ENCODE measurements at places on chromosomes 1 and 21. TPM values are rescaled to one million over a fixed set of nuclear protein-coding genes. Genes with fewer than 3 reads are reported as not detected.

GRCh38 chr1:113276507-113276906 is 113.8 kb upstream of the MAGI3 start:
- no peak for DNase-seq

- DNase-seq = no peak
Observed at GRCh38 chr1:216843409-216843808, 120.2 kb upstream of the ESRRG start.

- no peak for DNase-seq
Observed at GRCh38 chr1:52554267-52554640, 1.4 kb upstream of the TUT4 start.

- DNase-seq = no peak
Observed at GRCh38 chr1:241503444-241503843, 16.1 kb downstream of the FH start.

DNA sequence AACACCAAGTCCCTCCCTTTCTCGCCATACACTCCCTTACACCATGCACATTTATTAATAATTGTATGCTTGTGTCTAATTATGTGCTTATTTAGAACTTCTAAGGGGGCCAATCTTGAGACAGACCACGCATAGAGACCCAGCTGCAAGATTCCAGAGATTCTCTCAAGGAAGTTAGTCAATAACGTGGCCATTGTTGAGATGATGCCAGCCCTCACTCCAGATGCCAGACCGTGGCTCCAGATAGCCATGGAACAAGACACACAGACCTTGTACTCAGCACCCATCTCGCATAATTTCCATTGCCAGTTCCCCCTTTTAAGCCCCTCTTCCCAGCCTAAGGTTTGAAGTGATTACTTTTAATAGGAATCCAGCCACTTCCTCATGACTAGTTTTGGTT is 62.4 kb downstream of the DIRAS3 start:
- DNase-seq = no peak

GRCh38 chr1:227728059-227728891 is 6.8 kb downstream of the JMJD4 start:
- DNase-seq = peak; percentile 76

DNA sequence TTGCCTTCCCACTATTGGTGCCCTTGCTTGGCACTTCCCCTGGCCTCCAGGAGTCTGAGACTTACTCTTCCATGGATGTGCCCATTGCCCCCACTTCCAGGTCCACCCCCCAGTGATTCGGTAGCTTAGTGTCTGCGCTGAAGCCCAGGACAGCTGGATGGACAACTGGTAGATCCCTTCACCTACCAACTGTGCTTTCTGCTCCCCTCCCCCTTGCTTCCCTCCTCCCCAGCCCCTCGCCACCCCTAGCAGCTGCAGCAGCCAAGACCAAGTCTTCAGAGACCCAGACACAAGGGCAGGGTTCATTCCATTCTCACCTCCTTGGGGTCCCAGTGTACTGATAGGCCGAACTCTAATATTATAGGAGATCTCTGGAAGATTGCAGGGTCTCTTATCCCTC is 6.9 kb downstream of the LMNA start:
- DNase-seq = no peak

GRCh38 chr1:244280201-244280600 is 171.5 kb downstream of the ADSS2 start:
- no peak for DNase-seq

DNA sequence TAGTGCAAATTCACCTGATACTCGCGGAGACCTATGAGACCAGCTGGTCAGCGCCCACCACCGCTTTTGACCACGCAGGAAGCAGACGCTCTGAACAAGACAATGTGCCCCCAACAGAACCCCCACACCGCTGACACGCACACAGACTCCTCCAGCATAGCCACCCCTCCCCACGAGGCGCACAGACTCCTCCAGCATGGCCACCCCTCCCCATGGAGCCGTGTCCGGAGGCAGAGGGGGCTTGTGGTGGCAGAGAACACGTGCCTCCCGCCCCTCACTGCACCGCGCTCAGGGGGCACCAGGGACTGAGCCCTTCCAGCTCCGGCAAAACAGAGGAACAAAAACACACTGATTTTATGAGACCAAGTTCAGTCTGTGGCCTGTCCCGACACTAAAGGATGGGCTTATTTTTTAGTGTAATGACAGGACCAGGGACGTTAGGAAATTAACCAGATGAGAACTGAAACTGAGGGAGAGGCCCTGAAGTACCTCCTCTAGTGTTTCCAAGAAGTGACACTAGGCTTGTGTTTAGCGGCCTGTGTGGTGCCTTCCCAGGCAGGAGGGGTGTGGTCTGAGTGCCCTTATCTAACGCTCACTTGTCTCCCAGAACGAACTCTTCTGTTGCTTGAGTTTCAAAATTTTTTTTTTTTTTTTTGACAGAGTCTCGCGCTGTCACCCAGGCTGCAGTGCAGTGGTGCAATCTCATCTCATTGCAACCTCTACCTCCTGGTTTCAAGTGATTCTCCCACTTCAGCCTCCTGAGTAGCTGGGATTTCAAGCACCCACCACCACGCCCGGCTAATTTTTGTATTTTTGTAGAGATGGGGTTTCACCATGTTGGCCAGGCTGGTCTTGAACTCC is 10.0 kb upstream of the AGPAT3 start:
- no peak for DNase-seq

DNA sequence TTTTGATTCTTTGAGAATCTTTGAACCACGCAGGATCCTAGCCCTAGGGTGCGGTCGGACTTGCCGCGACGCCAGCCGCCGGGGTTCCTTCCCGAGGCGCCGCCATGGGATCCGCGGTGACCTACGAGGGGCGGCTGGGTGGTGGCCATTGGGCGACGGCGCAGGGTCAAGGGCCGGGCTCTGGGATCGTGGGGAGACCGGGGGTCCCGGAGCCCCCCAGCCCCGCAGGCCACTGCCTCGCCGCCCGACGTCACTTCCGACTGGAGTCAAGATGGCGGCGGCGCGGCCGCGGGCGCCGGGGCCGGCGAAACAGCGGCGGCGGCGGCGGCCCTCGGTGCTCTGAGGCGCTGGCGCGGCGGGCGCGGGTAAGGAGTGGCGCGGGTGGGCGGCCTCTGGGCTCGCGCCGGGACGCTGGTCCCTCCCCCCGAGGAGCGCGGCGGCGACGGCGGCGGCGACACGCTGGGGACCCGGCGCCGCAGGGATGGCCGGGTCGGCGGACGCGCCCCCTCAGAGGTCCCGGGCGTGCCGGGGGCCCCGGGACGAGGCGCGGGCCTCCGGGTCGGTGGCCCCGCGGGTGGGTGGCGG is at the start of gene PRDM2:
Gene PRDM2 (plus strand): TSS at position 253 of the 585 bp plus-strand sequence. CDS start 15,418 bp downstream, outside the sequence.
- DNase-seq = peak; percentile 64

DNA sequence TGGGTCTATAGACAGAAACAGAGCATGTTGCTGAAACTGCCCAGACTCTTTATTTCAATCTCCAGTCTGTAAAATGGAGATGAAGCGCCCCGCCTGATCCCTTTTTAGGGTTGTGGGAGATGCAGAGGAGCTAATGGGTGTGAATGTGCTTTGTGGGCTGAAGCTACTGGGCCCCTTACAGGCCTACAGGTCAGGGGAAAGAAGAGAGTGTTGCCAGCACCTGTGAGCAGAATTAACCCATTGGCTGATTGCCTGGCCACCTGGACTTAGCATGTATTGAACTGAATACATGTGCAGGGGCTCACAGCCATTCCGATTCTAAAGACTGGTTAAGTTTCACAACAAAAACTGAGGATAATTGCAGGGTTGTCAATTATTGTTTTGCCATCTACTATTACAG is 13.9 kb upstream of the ATF3 start:
- no peak for DNase-seq

DNA sequence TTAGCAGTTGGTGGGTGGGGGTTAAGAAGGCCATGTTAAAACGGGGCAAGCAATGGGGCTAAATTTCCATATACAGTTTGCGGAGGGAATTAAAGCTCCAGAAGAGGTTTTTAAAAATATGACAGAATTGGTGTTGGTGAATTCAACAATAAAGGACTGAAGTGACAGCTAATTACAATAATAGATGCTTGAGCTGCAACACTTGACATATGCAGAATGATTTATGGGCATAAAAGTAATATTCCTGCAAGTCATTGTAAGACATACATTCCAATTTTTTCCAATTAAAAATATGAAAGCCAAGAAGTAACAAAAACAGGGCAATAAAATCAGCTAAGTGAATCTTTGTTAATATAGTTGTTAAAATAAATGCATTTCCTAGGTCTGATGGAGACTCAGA is 202.2 kb upstream of the MAP1LC3C start:
- DNase-seq = no peak

DNA sequence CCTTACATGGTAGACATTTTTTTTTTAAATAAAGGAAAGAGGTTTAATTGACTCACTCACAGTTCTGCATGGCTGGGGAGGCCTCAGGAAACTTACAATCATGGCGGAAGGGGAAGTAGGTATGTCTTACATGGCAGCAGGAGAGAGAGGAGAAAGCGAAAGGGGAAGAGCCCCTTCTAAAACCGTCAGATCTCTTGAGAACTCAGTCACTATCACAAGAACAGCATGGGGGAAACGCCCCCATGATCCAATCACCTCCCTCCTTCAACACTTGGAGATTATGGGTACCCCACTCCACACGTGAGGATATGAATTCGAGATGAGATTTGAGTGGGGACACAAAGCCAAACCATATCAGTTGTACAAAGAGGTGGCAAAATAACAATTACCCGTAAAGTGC is 301.7 kb downstream of the GRIK1 start:
- DNase-seq = no peak

DNA sequence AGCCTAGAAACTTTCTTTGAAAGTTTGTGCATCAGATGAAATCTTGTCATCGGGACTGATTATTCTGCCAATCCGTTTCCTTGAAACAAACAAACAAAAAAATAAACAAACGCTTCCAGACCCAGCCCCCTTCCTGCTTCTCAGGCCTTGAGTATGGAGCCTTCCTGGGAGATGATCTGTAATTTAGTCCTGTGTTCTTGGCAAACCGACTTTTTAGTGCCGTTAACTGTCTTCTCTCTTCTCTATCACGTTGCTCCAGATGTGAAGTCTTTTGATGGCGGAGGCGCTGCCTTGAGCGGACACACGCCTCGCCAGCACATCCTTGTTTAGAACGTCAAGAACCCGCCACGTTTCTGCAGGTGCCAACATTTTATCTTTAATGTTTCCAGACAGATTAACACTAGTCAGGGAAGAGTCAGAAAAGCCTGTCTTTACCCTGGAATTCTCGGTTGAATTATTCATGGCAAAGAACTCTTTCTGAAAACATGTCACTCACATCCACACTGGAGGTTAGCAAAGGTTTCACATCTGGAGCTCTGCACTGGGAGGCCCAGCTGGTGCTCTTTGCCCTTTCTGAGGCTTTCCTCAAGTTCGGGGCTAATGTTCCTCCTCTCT is 265.7 kb upstream of the C1orf174 start:
- DNase-seq = no peak

DNA sequence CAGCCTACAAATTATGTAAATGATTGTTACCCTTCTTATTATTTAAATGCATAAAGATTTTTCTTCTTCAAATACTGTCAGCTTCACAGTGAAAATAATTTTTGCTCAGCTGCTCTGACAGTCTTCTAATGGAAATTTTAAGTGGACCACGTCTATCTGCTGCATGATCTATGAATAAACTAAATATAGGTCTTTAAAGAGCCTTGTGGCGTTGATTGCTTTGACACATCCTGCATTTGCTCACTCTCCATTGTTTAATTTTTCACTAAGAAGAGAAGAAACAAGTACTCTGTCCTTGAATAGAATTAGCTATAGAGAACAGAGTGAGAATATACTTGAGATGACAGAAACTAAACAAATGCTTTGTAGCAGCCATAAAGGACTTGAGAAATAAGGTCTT is 826.1 kb downstream of the MRPL39 start:
- no peak for DNase-seq

GRCh38 chr1:14693949-14694348 is 95.5 kb downstream of the KAZN start:
- DNase-seq = no peak

CMPK1 gene
- 84.9 TPM for total RNA-seq

LDLRAD2 gene
- total RNA-seq = 0.08 TPM

OXCT2 gene
- 2.9 TPM for total RNA-seq

UMODL1 gene
- total RNA-seq = 0.18 TPM

SELENBP1 gene
- not detected for total RNA-seq
